ENCODE measurements at places on chromosomes 5 and 9.

DNA sequence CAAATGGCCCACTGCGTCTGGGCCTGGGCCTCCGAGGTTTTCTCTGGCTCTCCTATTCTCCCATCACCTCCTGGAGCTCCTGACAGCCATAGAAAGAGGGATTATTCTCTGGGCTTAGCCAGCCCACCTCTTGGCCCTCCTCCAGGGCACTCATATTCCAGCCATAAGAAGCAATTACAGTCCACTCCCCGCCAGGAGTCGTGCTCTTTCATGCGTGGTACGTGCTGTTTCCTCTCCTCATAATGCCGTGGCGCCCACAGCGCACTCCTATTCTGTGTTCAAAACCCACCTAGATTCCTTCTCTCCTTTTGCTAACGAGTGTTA, 240.8 kb upstream of the ZNF462 start:
- no peak for DNase-seq

DNA sequence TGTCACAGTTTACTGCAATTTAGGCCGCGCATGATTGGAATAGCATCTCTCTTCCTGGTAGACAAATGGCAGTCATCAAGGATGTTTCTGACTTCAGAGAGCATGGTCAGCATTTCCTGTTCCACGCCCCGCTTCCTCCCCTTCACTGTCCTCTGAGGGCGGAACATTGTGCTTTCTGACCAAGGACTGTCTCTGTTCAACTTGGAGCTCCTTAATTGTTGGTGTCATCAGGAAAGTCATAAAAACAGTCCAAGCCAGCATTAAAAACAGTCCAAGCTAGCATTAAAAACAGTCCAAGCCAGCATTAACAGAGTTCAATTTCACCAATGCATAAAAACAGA, 301.3 kb upstream of the IRX4 start:
- DNase-seq: no peak

DNA sequence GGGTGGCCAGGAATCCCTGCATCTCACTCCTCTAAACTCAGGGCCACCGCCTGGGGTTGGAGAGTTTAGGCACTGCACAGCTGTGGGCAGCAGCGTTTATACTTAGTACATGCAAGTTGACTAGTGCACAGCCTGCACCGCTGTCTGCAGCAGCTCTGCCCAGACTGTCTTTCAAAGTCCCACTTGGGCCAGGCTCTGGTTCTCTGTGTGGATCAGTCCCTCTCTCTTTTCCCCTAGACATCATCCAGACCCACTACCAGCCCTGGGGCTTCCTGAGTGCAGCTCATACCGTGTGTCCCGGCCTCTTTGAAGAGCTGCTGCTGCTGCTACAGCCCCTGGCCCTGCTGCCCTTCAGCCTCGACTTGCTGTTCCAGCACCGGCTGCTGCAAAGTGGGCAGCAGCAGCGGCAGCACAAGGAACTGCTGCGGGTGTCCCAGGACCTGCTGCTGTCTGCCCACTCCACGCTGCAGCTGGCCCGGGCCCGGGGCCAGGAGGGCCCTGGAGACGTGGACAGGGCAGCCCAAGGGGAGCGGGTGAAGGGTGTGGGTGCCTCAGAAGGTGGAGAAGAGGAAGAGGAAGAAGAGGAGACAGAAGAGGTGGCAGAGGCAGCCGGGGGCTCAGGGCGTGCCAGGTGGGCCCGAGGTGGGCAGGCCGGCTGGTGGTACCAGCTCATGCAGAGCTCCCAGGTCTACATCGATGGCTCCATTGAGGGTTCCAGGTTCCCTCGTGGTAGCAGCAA, 45.1 kb upstream of the TESK1 start:
- no peak for DNase-seq

DNA sequence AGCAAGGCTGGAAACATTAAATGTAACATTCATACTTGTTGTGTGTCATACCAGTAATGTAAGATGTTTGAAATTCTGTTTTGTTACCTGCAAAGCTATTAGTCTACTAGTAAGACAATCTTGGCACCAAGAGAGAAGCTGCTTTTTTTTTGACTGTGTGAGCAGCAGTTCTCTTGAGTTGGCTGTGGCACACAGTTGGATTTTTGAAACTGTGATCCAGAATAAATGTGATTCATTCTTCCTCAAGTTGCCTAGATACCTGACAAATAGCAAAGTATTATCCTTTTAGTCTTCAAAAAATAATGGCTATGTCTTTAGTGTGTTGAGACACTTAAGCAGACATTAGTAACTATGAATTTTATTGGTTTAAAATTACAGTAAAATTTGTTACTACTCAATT, 57.2 kb upstream of the HAPLN1 start:
- DNase-seq: no peak

DNA sequence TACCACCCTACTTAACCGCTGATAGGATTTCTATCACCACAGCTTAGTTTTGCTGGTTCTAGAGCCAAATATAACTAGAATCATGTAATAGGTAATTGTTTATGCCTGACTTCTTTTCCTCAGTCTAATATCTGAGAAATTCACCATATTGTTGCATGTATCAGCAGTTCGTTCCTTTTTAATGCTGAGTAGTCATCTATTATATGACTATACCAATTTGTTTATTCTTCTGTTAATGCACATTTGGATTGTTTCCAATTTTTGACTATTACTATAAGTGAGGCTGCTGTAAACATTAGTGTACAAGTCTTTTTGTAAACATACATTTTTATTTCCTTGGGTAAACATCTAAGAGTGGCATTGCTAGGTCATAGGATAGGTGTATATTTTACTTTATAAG, 25.9 kb downstream of the CSNK1G3 start:
- no peak for DNase-seq

Measured in activated T-cell treated with anti-CD3 and anti-CD28 coated beads for 4 hours (primary cell).